Activated CD4-positive, alpha-beta T cell treated with anti-CD3 and anti-CD28 coated beads for 36 hours (primary cell): ENCODE measurements at places on chromosomes 5 and 9.

GRCh38 chr5:81162501-81162900 lies 70.6 kb upstream of the CKMT2 start:
- peaks cover 16% of the 10 kb centered on the region for H3K4me1 ChIP-seq
- H3K27me3 ChIP-seq: no peaks in the 10 kb centered on the region
- DNase-seq: no peak
- no peak overlapping the region for H3K27ac ChIP-seq
- no peak overlapping the region for H3K4me3 ChIP-seq

- H3K4me3 ChIP-seq: peak overlapping the region; percentile 41
- H3K36me3 ChIP-seq: peaks cover 10% of the 10 kb centered on the region
- no peaks in the 10 kb centered on the region for H3K27me3 ChIP-seq
- H3K4me1 ChIP-seq: peaks cover 11% of the 10 kb centered on the region
- no peak overlapping the region for H3K27ac ChIP-seq
- no peak for DNase-seq
Measured at GRCh38 chr5:132714456-132715307, 22.7 kb downstream of the KIF3A start.

DNA sequence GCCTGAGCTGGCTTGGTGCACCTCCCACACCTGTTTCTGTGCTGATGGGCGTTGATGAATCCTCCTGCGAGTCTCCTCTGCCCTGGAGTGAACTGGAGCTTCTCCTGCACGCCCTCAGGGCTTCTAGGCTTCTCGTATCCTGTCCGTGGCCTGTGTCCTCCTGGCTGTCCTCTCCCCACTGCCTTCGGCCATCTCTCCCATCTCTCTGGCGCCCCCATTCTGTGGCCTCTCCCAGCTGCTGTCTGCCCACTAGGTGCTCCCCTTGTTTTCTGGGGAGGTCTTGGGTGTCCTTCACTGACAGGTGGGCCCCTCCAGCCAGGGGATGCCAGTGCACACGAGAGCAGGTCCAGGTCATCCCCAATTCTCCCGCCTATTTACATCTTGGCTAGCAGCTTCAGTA lies 28.8 kb downstream of the AHRR start:
- H3K36me3 ChIP-seq: peaks cover 24% of the 10 kb centered on the region
- peaks cover 23% of the 10 kb centered on the region for H3K4me1 ChIP-seq
- H3K27me3 ChIP-seq: peaks cover 13% of the 10 kb centered on the region
- peak; percentile 40 for DNase-seq

- H3K27ac ChIP-seq: peak overlapping the region; percentile 93
- peaks cover 16% of the 10 kb centered on the region for H3K4me1 ChIP-seq
- no peaks in the 10 kb centered on the region for H3K27me3 ChIP-seq
- H3K4me3 ChIP-seq: peak overlapping the region; percentile 86
- peak; percentile 82 for DNase-seq
Measured at GRCh38 chr9:34612788-34613390, 992 bp upstream of the RPP25L start.

- no peak for DNase-seq
- H3K4me1 ChIP-seq: peaks cover 3% of the 10 kb centered on the region
- H3K27ac ChIP-seq: no peak overlapping the region
- no peaks in the 10 kb centered on the region for H3K36me3 ChIP-seq
- no peak overlapping the region for H3K4me3 ChIP-seq
Measured at GRCh38 chr5:167950126-167950721, 341.2 kb upstream of the WWC1 start.

GRCh38 chr5:157186309-157187045 lies 5.8 kb downstream of the ITK start:
- H3K27ac ChIP-seq: peak overlapping the region; percentile 96
- H3K4me3 ChIP-seq: peak overlapping the region; percentile 93
- peaks cover 90% of the 10 kb centered on the region for H3K36me3 ChIP-seq

DNA sequence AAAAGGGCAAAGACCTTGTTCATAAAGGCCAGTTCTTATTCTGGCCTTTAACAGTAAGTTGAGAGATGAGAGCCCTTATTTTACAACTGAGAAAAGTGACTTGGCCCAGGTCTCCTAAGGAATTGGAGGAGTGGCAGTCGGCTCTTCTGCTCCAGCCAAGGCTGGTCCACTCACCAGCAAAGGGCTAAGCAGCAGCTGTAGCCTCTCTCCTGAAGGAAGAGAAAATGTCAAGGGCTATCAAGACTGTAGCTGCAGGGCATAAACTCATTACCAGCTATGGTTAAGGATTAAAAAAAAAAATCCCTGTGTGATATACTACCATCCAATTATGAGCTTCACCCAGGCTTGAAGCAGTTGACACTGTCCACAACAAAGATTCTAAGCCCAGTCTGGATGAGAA lies 138.6 kb upstream of the RAD23B start:
- H3K4me3 ChIP-seq: no peak overlapping the region
- no peak overlapping the region for H3K27ac ChIP-seq
- H3K27me3 ChIP-seq: peaks cover 14% of the 10 kb centered on the region
- no peak for DNase-seq
- no peaks in the 10 kb centered on the region for H3K36me3 ChIP-seq

DNA sequence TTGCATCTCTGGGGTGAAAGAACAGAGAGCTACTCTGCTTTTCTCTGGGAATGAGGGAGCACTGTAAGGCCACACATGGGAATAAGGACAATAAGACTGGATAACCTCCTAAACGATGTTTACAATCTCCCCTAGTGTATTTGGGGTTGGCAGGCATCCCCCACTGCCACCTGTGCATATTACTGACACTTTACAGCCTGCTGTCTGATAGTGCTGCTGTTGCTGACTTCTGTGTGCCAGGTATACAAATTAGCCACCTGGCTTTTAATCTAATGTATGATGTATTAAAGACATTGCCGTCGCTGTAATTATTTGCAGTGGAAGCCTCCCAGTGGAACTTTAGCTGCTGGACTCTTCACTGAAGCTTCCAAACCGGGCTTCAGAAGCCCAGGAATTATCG lies 4.4 kb upstream of the SHISAL2B start:
- no peak for DNase-seq
- H3K27ac ChIP-seq: no peak overlapping the region
- H3K27me3 ChIP-seq: peaks cover 28% of the 10 kb centered on the region
- peaks cover 4% of the 10 kb centered on the region for H3K4me1 ChIP-seq
- H3K4me3 ChIP-seq: no peak overlapping the region

GRCh38 chr5:14929293-14930065 lies 57.9 kb upstream of the ANKH start:
- H3K27ac ChIP-seq: no peak overlapping the region
- no peaks in the 10 kb centered on the region for H3K27me3 ChIP-seq
- DNase-seq: no peak
- no peak overlapping the region for H3K4me3 ChIP-seq
- H3K36me3 ChIP-seq: no peaks in the 10 kb centered on the region

GRCh38 chr5:61532983-61533382 lies 200.9 kb downstream of the ZSWIM6 start:
- H3K36me3 ChIP-seq: peaks cover 34% of the 10 kb centered on the region
- H3K27ac ChIP-seq: no peak overlapping the region
- H3K4me1 ChIP-seq: peaks cover 12% of the 10 kb centered on the region
- no peaks in the 10 kb centered on the region for H3K27me3 ChIP-seq
- H3K4me3 ChIP-seq: no peak overlapping the region
- no peak for DNase-seq

DNA sequence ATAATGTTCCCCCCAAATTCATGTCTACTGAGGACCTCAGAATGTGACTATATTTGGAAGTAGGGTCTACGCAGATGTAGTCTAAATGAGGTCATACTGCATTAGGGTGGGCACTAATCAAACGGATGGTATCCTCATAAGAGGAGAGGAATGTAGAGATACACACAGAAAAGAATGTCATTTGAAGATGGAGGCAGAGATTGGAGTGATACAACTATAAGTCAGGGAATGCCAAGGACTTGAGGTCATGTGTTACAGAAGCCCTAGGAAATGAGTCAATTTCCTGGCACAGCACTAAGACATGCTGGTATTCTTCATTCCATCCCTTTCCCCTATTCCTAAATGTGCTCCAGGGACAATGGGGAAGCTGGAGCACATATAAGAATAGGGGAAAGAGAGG lies 758 bp upstream of the PDCD1LG2 start:
- H3K4me3 ChIP-seq: no peak overlapping the region
- DNase-seq: no peak
- H3K27ac ChIP-seq: peak overlapping the region; percentile 89
